Smooth muscle cell of the brain vasculature (primary cell): ENCODE measurements at places on chromosomes 1 and 21.

DNA sequence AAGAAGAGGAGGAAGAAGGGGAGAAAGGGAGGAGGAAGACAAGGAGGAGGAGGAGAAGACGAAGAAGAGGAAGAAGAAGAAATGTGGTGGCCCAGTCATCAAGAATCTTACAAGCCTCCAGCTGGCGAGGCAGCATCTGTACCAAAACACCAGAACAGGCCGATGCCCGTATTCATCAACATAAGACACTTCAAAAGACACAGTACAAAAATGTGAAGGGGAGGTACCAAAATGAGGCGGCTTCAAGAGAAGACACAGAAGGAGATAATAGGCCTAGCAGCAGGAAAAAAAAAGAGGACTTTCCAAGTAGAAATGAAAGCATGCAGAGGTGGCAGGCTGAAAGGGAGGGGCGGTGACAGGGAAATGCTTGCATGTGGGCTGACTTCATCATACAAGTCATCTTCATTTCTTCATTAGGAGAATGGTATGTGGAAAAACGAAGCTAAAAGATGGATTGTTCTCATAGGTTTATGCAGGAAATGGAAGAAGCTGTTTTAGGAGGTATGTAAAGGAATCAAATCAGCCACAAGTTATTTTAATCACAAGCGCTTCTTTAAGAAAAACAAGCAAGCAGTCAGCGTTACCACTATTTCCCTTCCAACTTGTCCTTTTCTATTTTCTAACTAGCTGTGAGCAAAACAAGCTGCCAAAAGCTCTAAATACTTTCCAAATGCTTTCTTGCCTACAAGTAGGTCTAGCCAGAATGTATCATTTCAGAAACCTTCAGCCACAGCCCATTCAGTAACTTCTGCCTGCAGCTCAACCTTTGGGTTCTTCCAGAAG, 192.3 kb downstream of the SLC45A1 start:
- DNase-seq, result no peak

DNA sequence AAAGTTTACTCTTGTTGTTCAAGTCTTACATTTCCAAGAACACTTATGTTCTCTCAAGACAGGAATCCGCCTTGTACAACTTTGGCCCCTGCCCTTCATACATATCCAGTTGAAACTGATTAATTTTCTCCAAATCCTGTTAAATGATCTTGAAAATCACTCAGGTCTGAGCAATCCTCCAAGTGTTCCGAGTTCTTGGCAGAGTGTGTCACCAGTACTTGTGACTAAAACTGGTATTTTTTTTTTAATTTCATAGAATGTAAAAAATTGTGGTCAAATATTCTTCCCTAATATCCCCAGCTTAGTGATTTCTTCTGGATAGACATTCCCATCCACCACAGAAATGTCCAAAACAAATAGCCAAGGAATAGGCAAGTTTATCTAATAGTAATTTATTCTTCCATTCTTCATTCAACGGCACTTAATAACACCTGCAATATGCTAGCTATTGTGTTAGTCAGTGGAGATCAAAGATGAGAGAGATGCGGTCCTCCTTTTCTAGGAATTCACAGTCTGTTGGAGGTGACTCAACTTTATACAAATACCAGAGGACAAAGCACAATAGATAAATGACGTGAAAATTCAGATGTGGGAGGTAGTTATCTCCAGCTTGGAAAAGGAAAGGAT, 71.4 kb downstream of the DIRAS3 start:
- no peak for DNase-seq

DNA sequence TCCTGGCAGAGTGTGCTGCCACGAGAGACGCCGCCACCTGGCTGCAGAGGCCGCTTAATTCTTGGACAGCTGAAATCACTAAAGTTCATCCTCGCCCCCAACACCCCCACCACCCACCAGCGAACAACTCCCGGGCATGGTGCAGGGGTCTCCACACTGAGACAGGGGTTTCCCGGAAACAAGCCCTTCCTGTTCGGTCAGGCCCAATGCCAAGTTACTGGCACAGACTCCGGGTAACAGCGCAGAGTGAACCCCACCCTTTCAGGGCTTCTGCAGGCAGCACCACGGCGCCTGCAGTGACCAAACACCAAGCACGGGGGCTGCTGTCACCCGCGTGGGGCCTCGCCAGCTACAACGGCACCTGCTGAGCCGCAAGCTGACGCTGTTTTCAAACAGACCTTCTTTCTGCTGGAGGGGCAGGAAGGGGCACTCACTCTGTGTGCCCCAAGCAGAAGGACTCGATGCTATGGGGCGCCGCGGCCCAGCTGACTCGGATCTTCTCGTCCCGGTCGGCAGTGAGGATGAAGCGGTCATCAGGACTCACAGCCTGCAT, 17.4 kb downstream of the WDR4 start:
- no peak for DNase-seq

GRCh38 chr1:15852036-15852827, 4.7 kb downstream of the SPEN start:
- no peak for DNase-seq

DNA sequence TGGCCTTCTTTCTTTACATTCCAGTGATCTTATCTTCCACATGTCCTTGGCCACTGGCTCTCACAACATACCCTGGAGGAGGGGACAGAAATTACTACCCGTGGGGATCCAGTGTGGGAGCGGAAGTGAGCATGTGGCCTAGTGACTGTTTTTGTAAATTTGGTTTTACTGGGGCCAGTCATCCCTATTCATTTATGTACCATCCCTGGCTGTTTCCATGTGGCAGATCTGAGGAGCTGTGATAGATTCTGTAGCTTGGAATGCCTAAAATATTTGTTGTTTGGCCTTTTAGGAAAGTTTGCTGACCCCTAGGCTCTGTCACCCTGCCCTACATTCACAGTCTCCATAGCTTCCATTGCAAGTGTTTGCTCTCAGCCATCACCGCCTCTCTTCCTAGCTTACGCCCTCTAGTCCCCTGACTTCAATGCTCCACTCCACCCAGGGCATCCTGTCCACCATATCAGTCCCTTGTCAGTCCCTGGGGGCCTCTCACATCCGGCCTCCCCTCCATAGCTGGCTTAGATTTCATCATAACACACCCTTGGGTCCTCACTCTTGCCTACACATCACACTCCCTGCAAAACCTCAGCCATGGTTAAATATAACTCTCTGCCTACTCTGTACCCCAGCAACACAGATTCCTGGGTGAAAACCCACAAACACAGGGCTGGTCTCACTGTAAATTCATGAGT, 25.8 kb downstream of the DHCR24 start:
- DNase-seq, result no peak

GRCh38 chr21:15430023-15430422, 299.8 kb upstream of the USP25 start:
- DNase-seq, result no peak

- DNase-seq, result no peak
These were observed 14.6 kb upstream of the RGS8 start for GRCh38 chr1:182698971-182699370.

GRCh38 chr1:98382586-98382985, 278.9 kb upstream of the SNX7 start:
- DNase-seq, result no peak

- no peak for DNase-seq
These were observed 177.8 kb downstream of the GIPC2 start for GRCh38 chr1:78223417-78224215.

GRCh38 chr1:113242481-113242880, 147.8 kb upstream of the MAGI3 start:
- DNase-seq, result no peak

- DNase-seq, result no peak
These were observed 32.1 kb upstream of the PDE9A start for GRCh38 chr21:42621166-42621818.

GRCh38 chr1:192104852-192105251, 53.4 kb upstream of the RGS18 start:
- DNase-seq, result no peak

DNA sequence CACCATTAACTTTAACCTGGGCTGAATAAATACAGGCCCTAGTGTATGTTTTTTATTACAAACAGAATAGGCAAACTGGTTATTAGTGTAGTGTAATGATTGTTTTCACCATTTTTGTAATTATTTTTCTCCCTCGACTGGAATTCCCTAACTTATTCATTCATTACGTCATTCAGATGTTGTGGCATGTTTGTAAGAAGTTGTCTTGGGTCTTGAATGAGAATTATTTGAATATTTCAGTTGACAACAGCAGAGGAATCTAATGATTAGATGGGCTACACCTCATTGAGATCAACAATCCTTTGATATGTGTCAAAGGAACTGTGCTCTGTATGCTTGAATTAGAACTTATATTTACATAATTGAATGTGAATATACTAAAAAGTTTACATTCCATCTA, 12.8 kb downstream of the XCL1 start:
- no peak for DNase-seq

- DNase-seq, result no peak
These were observed 20.9 kb downstream of the CAPN2 start for GRCh38 chr1:223732993-223733798.

- no peak for DNase-seq
These were observed 50.2 kb upstream of the KIF1B start for GRCh38 chr1:10160173-10160572.

DNA sequence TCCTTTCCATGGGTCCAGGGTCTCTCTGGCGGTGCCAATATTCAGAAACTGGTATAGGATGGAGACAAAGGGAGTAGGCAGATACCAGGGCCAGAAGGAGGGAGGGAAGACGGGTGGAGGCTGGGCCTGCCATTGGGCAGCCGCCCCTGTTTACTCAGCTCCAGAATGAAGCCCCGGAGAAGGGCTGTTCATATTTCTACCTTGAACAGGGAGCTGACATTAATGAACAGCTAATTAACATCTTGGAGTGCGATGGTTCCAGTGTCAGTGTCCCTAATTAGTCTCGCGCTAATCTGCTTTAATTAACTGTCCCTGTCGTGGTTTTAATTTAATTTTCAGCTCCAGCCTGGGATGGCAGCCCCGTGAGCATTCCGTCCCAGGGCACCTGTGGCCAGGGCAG, 113.8 kb downstream of the EPHB2 start:
- DNase-seq, result no peak

DNA sequence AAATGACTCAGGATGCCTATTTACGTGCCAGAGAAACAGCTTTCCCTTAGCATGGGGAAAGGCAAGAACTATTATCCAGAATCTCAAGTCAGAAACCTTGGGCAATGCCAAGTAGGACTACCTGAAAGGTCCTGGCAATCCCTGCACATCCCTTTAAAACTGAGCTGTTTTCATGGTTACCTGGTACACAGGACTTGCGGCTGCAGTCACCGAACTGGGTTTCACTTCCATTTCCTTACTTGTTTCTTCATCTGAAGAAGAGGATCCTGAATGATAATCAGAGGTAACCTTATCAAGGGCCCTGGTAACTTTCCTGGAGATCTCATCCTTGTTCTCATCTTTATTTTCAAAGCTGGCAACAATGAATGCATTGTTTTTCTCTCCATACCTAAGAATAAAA, 14.3 kb downstream of the BTG3 start:
- no peak for DNase-seq

- no peak for DNase-seq
These were observed 9.3 kb downstream of the PABPC4 start for GRCh38 chr1:39567302-39567701.
